ENCODE measurements at places on chromosomes 4 and X. TPM values are rescaled to one million over a fixed set of nuclear protein-coding genes. Genes with fewer than 3 reads are reported as not detected.

GRCh38 chr4:38768968-38769394 is 13.8 kb downstream of the TLR10 start:
- H3K36me3 ChIP-seq = no peaks in the 10 kb centered on the region
- peaks cover 12% of the 10 kb centered on the region for H3K27me3 ChIP-seq
- H3K4me1 ChIP-seq = no peaks in the 10 kb centered on the region
- no peak overlapping the region for H3K27ac ChIP-seq
- no peak for DNase-seq
- H3K4me3 ChIP-seq = no peak overlapping the region

GRCh38 chr4:37675587-37676290 is 10.4 kb downstream of the RELL1 start:
- no peak overlapping the region for H3K27ac ChIP-seq
- no peak overlapping the region for H3K4me3 ChIP-seq
- peaks cover 21% of the 10 kb centered on the region for H3K4me1 ChIP-seq
- H3K27me3 ChIP-seq = no peaks in the 10 kb centered on the region
- DNase-seq = no peak

- no peak overlapping the region for H3K4me3 ChIP-seq
- H3K27ac ChIP-seq = no peak overlapping the region
- H3K36me3 ChIP-seq = no peaks in the 10 kb centered on the region
- no peaks in the 10 kb centered on the region for H3K27me3 ChIP-seq
Measured at GRCh38 chrX:97310373-97310772, 426.7 kb downstream of the RPA4 start.

DNA sequence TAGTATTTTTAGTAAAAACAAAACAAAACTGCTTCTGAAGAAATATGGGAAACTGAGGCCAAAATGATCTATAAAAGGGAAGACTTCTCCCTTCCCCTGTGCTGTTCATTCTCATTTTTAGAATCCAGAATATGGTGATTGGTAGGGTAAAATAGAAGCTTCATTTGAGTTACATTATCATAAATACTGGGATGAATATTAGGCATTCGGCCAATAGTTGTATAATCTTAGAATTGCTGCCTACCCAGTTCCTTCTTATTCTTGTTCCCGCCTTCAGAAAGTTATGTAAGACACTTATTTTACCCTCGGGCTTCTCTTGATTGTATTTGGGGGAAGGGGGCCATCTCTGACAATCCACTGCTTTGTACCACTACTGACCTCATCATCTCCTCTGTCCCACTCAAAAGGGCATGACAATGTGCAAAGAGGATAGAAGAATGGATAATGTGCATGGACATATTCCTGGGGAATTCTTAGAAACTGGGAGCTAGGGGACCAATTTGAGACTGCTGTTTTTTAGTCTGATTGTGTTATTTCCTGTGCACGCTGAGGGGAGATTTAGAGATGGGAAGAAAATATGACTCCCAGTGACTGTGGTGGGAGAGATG is 588 bp downstream of the ART3 start:
- H3K27me3 ChIP-seq = peaks cover 5% of the 10 kb centered on the region
- H3K4me3 ChIP-seq = no peak overlapping the region
- H3K4me1 ChIP-seq = no peaks in the 10 kb centered on the region

STOX2 gene
- 0.03 TPM for polyA plus RNA-seq

GC gene
- polyA plus RNA-seq = not detected

GRCh38 chr4:184825141-184825895 is 450 bp downstream of the ACSL1 start:
- no peaks in the 10 kb centered on the region for H3K27me3 ChIP-seq
- peak overlapping the region; percentile 38 for H3K4me3 ChIP-seq
- peaks cover 13% of the 10 kb centered on the region for H3K4me1 ChIP-seq
- H3K36me3 ChIP-seq = no peaks in the 10 kb centered on the region
- peak; percentile 30 for DNase-seq

BEND2 gene
- polyA plus RNA-seq = not detected

DNA sequence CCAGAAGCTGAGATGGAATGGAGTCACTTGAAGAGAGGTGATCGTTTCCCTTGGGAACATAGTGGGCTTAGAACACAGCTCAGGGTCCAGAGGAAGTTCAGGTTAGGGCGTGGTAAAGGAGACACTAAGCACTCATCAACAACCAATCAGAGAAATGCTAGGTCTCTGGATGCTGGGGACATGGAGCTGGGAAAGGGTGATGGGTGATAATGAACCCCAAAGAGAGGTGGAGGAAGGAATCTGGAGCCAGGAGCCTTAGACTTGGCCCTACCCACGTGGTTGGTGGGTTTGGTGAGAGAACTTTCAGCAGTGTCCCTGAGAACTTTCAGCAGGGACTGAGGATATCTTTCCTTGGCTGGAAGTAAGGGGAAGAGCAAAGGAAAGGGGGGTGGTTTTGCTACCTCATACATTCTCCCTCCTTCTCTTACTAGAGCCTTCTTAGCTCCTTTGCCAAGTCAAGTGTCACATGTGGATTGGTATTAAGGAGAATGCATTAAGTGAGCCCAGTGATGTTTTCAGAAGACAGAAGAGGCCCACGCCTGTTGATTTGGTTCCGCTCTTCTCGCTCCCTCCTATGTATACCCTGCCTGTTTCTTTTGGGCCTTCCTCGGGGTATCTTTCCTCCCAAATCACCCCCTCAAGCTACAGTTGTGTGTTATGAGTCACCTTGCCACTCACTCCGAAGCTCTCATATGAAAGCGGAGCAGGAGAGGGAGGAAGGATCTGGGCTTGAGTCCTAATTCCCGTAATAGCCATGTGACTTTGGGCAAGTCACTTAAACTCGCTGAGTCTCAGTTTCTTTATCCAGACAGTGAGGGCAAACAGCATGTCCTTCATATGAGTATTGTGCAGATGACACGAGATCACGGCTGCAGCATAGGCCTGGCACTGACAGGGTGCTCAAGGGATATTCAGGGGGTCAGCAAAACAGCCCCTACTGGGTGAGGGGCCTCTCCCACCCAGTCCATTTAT is 63.1 kb downstream of the TSC22D3 start:
- H3K27ac ChIP-seq = no peak overlapping the region
- peaks cover 20% of the 10 kb centered on the region for H3K4me1 ChIP-seq
- H3K4me3 ChIP-seq = no peak overlapping the region
- DNase-seq = no peak

DNA sequence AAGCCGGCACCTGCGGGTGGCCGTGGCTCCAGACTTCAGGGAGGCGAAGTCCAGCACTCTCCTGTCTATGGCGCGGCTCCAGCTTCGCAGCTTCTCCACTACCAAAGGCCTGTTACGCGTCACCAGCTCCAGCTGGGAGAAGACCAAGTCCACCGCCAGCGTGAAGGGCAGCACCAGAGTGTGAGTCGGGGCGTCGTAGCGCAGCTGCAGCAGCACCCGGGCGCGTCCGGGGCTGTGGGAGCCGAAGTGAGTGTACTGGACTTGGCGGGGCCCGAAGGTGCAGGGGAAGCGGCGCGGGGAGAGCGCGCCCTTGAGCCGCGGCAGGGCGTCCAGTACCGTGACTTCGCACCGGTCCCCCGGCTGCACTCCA is 444 bp downstream of the FREM3 start:
- H3K4me1 ChIP-seq = peaks cover 6% of the 10 kb centered on the region
- H3K36me3 ChIP-seq = no peaks in the 10 kb centered on the region
- H3K4me3 ChIP-seq = peak overlapping the region; percentile 22
- H3K27me3 ChIP-seq = peaks cover 31% of the 10 kb centered on the region
- no peak overlapping the region for H3K27ac ChIP-seq

GRCh38 chr4:31085689-31086088 is 365.5 kb downstream of the PCDH7 start:
- no peaks in the 10 kb centered on the region for H3K36me3 ChIP-seq
- peak; percentile 78 for DNase-seq
- peak overlapping the region; percentile 18 for H3K27ac ChIP-seq
- no peaks in the 10 kb centered on the region for H3K27me3 ChIP-seq

DNA sequence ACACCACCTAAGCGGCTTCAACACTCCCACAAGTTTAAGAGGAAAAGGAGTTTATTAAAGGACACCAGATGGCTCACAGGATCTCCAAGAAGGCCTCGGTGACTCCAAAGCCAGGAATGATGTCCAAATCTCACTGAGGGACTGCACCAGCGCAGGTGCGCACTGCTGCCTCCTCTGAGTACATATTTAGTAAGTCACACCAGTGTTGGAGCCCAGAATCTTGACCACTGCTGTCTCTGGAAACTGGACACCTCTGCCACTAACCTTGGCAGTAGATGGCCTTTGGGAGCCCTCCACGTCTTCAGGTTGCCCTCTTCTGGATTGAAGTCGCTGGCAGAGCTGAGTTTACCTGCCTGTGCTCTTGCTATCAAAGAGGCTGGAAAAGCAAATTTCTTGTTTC is 10.1 kb upstream of the RS1 start:
- H3K4me1 ChIP-seq = no peaks in the 10 kb centered on the region
- DNase-seq = no peak
- H3K36me3 ChIP-seq = no peaks in the 10 kb centered on the region
- H3K4me3 ChIP-seq = no peak overlapping the region
- no peak overlapping the region for H3K27ac ChIP-seq

DNA sequence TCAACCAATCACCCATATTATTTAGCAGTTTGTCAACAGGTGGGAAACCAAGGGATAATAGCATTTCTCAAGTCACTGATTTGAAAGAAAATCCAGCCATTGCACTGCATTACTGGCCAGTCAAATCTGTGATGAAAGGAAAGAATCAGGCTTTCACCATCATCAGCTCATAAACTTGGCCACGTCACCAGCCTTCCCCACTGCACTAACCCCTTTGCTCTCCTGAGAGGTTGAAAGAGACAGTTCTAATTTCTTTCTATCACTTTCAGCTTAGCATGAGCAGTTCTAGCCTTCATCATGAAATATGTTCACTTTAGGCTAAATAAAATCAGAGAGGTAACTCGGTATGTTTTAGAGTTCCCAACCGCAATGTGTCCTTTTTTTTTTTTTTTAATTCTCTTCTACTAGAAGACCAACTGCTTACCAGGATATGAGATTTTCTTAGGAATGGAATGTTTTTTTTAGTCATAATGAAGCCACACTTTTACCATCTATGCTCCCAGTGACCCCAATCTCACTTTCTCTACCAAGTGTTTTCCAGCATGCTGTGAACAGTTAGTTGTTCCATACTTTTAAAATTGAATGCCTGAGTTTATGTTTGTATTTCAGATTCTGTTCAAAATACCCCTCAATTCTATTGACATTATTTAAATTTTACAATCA is 55.7 kb upstream of the SLC7A11 start:
- no peaks in the 10 kb centered on the region for H3K4me1 ChIP-seq
- no peak overlapping the region for H3K27ac ChIP-seq
- no peak overlapping the region for H3K4me3 ChIP-seq
- DNase-seq = no peak

DNA sequence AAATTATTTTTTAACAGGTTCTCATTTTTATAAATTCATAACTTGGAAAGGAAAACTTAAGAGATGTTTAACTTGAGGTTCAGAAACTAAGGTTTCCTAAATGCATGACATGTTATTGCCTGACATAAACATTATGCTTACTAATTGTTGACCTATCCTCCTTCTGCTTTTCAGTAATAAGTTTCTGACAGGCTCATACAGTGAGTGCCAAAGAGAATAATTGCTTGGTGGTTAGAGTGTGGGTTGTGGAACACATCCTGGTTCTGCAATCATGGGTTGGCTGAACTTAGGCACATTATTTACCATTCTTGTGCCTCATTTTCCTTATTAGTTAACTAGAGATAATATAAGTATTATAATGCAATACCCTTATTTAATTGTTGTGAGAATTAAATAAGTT is 56.5 kb downstream of the BMPR1B start:
- no peaks in the 10 kb centered on the region for H3K27me3 ChIP-seq
- H3K27ac ChIP-seq = no peak overlapping the region
- H3K4me1 ChIP-seq = no peaks in the 10 kb centered on the region

DMRTC1B gene
- polyA plus RNA-seq = not detected

Measured in endothelial cell of umbilical vein (primary cell).